Breast epithelium (tissue), 4 donors: ENCODE measurements at places on chromosomes 3 and 15.
A peak's percentile ranks its signal among the peaks of the same experiment; 100 is the strongest.

DNA sequence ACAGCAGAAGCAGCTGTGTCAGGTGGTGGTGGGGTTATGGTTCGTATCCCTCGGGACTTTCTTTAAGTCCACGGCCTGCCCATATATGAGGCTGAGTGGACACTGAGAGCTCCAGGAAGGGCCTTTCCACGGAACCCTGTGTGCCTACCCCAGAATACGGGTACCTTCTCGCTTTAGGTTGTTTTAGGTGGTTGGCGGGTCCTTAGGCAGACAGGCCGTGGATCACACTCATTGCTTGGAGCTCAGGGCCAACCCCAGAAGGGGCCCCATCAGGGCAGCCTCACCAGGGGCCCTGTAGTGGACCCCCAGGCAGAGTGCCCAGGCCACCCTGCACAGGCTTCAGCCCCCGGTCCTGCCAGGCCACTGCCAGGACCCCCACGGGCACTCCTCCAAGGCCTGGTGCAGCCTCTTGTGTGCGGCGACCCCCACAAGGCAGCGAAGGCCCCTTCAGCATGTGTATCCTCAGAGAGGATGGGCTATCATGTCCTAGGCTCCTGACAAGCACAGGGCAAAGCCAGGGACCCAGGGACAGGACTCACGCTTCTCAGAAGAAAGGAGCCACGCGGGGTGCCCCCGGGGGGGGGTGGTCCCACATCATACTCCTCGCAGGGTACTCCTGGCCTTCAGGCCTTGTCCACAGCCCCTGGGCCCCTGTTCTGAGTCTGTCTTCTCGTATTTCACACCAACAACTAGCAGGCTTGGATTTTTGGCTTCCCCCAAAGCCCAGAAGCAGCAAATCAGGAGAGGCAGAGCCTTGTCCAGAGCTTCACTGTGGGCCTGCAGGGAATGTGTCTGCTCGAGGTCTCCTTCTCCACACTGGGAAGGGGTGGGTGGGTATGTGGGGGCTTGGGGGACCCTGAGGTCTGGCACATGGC is 93.4 kb downstream of the LRRK1 start:
- no peak for DNase-seq
- no peaks in the 10 kb centered on the region for H3K27me3 ChIP-seq
- H3K36me3 ChIP-seq: no peaks in the 10 kb centered on the region
- H3K4me1 ChIP-seq: no peaks in the 10 kb centered on the region

DNA sequence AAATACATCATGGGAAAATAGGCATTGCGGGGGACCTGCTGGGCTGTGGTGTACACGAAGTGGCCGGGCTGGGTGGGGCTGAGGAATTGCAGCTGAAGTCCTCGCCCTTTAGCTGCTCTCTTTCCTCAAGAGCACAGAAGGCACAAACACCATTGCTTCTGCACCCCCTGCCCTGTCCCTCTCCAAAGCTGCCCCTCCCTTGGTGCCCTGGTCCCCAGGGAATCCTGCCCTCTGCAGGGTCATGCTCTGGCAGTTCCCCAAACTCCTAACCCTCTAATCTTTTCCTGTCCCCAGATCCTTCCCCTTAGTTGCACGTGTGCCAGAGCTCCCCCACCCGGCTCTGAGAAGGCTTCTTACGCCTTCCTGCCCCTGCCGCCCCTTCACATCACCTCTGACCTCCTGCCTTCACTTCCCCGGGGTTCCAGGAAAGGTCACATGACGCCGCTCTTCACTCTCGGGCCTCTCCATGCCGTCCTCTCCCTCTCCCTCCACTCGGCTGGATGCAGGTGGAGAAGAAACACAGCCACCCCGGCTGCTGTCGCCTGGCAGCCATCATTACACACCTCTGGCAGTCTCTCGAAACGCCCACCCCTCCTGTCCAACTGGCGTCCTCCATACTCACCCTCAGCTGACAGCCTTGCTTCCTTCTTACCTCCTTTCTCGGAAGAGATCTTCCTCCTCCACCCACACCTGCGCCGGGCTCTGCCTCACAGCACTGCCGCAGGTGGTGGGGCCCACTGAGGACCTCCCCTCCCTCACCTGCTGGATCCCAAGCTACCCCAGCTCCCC is 6.9 kb upstream of the PCSK6 start:
- no peak overlapping the region for H3K4me3 ChIP-seq
- H3K4me1 ChIP-seq: no peaks in the 10 kb centered on the region
- DNase-seq: no peak

DNA sequence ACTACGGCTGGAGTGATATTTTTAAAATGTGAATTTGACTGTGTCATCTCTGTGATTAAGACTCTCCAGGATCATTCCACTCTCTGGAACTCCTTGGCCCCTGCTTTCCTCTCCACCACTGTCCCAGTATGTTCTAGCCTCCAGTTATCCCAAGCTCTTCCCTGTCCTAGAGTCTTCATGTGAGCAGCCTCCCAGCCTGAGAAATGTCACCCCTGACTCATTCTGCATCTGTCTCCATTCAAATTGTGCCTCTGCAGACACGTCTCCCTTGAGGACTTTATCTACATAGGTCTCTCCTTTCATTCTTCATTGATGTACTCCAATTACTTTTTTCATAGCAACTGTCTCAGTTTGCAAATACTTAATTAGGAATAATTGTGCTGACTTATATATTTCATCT is 317.7 kb upstream of the ADAMTS9 start:
- H3K27ac ChIP-seq: no peak overlapping the region
- H3K36me3 ChIP-seq: no peaks in the 10 kb centered on the region
- no peak for DNase-seq
- H3K27me3 ChIP-seq: no peaks in the 10 kb centered on the region
- no peak overlapping the region for H3K4me3 ChIP-seq

DNA sequence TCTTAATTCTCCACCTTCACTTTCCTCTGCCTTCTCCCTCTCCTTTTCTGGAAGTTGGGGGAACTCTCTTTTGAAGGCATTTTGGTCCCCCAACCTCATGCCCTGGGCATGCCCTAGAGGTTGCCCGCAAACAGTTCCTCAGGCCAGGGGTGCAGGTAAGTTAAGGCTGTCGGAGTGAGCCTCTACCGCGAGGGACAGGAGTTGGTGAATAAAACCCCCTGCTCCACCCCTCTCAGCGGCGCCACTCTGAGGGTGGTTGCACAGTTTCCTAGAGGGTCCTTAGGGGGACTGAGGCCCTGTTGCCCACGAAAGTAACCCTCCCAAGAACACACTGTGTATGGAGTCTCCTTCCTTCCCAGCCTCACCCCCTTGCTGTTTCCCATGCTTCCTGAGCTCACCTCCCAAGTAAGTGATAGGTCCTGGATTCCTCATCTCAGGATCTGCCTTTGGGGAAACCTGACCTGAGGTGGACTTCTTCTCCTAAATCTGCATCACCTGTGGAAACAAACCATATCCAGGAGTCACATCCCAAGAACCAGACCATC is 23.1 kb upstream of the THSD4 start:
- H3K4me3 ChIP-seq: no peak overlapping the region
- no peak for DNase-seq
- no peaks in the 10 kb centered on the region for H3K4me1 ChIP-seq
- no peaks in the 10 kb centered on the region for H3K27me3 ChIP-seq
- no peaks in the 10 kb centered on the region for H3K36me3 ChIP-seq

DNA sequence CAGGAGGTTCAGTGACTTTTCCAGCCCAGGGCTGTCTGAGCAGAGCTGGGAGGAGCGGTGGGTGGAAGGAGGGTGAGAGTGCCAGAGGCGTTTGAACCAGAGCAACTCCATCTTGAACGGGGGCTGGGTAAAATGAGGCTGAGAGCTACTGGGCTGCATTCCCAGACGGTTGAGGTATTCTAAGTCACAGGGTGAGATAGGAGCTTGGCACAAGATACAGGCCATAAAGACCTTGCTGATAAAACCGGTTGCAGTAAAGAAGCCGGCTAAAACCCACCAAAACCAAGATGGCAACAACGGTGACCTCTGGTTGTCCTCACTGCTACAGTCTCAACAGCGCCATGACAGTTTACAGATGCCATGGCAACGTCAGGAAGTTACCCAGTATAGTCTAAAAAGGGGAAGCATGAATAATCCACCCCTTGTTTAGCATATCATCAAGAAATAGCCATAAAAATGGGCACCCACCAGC is 60.2 kb downstream of the ABTB1 start:
- peaks cover 4% of the 10 kb centered on the region for H3K4me1 ChIP-seq
- DNase-seq: no peak
- H3K4me3 ChIP-seq: no peak overlapping the region
- H3K36me3 ChIP-seq: no peaks in the 10 kb centered on the region

GRCh38 chr3:31661993-31662670 is 129.4 kb downstream of the STT3B start:
- no peak for DNase-seq
- H3K4me1 ChIP-seq: no peaks in the 10 kb centered on the region

- H3K27me3 ChIP-seq: no peaks in the 10 kb centered on the region
- H3K27ac ChIP-seq: no peak overlapping the region
- H3K36me3 ChIP-seq: no peaks in the 10 kb centered on the region
- no peak for DNase-seq
These were observed 536.2 kb downstream of the MAGI1 start for GRCh38 chr3:65502526-65502925.

GRCh38 chr15:47542312-47542989 is 174.9 kb upstream of the SEMA6D start:
- no peaks in the 10 kb centered on the region for H3K27me3 ChIP-seq
- no peak overlapping the region for H3K27ac ChIP-seq
- H3K36me3 ChIP-seq: no peaks in the 10 kb centered on the region
- no peak for DNase-seq

DNA sequence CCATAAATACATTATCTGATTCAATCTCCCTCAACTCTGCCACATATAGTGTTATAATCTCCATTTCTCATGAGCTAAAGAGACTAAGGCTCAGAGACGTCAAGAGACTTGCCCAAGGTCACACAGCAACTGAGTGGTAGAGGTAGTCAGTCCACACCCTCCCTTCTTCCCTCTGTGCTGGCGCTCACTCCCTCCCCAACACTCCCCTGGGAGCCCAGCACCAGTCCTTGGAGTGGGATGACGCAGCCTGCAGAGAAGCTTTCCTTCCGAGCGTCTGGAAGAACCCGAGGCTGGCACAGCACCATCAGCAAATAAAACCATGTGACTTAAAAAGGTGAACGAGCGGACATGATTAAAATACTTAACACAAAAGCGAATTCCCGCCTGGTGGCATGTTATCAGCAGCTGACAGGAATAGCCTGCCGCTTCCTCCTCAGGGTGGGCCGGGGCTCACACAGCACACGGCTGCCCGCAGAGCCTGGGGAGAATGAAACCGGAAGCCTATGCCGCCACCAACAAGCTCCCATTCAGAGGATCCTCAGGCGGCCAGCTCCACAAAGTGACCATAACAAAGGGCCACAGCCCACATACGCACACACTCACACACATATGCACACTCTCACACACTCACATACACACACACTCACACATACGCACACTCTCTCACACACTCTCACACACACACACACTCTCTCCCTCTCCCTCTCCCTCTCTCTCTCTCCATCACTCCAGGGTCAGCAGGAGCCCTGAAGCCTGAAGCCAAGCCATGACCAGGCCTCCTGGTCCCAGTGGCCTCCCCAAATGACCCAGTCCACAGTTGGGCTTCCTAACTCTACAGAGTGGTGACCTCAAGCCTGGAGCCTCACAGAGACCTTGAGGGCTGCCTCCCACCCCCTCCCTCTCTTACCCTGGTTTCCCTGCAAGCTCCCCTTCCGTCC is 120.5 kb downstream of the XXYLT1 start:
- no peaks in the 10 kb centered on the region for H3K36me3 ChIP-seq
- H3K27me3 ChIP-seq: no peaks in the 10 kb centered on the region
- H3K4me1 ChIP-seq: peaks cover 10% of the 10 kb centered on the region
- H3K27ac ChIP-seq: peak overlapping the region; percentile 33
- DNase-seq: no peak

- H3K4me1 ChIP-seq: no peaks in the 10 kb centered on the region
- H3K4me3 ChIP-seq: no peak overlapping the region
- H3K27ac ChIP-seq: no peak overlapping the region
- DNase-seq: no peak
These were observed 26.0 kb downstream of the TARS3 start for GRCh38 chr15:101698314-101698713.

GRCh38 chr3:121493431-121493830 is 52.4 kb downstream of the POLQ start:
- H3K27ac ChIP-seq: no peak overlapping the region
- H3K27me3 ChIP-seq: no peaks in the 10 kb centered on the region
- H3K4me3 ChIP-seq: no peak overlapping the region
- no peaks in the 10 kb centered on the region for H3K4me1 ChIP-seq
